Umbilical cord (tissue), 2 donors: ENCODE measurements at places on chromosomes 4 and X.
A peak's percentile ranks its signal among the peaks of the same experiment; 100 is the strongest.

GRCh38 chrX:154515966-154516655 lies at the start of gene FAM3A:
FAM3A (minus strand) TSS chrX:154516232; CDS start chrX:154515772, 460 bp downstream.
- DNase-seq, result peak; percentile 94

DNA sequence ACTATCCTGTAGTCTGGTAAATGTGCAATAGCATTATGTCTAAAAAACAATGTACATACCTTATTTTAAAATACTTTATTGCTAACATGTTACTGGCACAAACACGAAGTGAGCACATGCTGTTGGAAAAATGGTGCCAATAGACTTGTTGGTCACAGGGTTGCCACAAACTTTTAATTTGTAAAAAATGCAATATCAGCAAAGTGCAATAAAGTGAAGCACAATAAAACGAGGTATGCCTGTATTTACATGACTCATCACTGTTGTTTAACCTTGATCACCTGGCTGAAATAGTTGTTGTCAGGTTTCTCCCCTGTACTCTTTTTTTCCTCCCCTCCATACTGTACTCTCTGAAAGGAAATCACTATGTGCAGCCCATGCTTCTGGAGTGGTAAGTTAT lies 56.5 kb downstream of the KLF8 start:
- no peak for DNase-seq

- peak; percentile 21 for DNase-seq
These were observed at the start of gene JCHAIN for GRCh38 chr4:70666369-70666768. JCHAIN (minus strand) TSS chr4:70666508; CDS start chr4:70666490, 18 bp downstream.

- DNase-seq, result no peak
These were observed 689.3 kb downstream of the CENPC start for GRCh38 chr4:66855956-66856355.

DNA sequence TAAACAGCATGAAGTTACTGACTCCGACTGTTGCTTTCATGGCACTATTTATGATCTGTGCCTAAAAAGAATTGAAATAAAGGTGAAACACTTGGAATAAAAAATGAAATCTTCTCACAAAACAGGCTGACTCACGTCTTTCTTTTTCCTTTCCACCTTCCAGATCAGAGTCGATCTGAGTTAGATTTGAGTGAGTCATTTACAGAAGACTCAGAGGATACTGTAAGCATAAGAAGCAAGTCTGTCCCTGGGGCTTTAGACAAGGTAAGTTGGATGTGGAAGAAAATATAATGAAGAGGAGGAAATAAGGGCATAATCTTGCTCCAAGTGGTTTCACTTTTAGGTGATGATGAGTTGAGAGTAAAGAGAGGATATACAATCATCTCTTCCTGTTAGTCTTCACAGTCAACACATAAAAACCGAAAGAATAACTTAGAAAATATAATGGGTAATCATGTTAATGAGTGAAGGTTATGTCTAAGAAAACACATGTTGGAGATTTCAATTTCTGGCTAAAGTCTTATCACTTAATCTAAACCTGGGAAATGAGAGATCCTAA lies 89.7 kb downstream of the SYTL5 start:
- no peak for DNase-seq

- no peak for DNase-seq
These were observed 133.0 kb upstream of the PLS3 start for GRCh38 chrX:115427861-115428410.

DNA sequence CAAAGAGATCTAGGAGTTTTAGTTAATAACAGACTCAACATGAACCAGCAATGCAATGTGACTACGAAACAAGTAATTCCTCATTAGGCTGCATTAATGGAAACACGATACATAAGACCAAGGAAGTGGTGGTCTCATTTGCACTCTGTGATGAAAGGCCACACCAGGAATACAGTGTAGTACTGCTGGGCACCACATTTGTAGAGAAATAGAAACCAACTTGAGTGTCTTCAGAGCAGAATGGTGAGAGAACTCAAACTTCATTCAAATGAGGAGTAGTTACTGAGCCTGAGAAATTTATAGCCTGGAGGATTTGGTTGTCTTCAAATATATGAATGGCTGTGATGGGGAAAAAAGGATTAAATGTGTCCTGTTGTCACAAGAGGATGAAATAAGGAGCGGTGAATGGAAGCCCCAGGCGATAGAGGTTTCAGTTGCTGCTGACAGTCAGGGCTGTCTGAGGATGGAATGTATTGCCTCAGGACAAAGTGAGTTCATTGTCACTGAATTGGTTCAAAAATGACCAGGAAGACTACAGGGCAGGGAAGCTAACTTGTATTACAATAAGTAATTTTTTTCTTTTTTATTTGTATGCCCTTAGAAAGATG lies 50.9 kb downstream of the NFKB1 start:
- DNase-seq, result no peak

GRCh38 chrX:97238632-97239031 lies 354.9 kb downstream of the RPA4 start:
- peak; percentile 11 for DNase-seq
